CD8-positive, alpha-beta memory T cell (primary cell): ENCODE measurements at places on chromosomes 7 and 10. TPM values are rescaled to one million over a fixed set of nuclear protein-coding genes. Genes with fewer than 3 reads are reported as not detected.

PRLHR gene
- total RNA-seq, result not detected

DNA sequence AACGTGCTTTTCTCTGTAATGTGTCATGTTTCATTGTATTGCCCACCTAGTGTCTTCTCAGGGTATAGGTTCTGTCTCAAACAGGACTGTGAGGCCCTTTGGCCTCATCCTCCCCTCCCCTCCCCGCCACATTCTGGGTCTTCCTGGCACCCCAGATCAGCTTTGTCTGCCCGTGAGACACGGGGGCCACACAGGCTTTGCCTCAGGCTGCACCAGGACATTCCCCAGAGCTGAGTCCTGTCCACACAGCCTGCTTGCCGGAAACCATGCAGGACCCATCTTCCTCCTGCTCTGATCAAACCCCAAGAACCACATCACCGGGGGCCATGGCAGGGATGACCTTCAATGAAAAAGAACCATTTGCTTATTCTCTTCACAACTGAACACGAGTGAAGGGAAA lies 18.6 kb downstream of the MAT1A start:
- no peaks in the 10 kb centered on the region for H3K36me3 ChIP-seq
- H3K4me3 ChIP-seq, result no peak overlapping the region
- H3K27me3 ChIP-seq, result no peaks in the 10 kb centered on the region
- DNase-seq, result no peak
- no peak overlapping the region for H3K27ac ChIP-seq

GRCh38 chr10:30804478-30805055 lies 175.0 kb upstream of the LYZL2 start:
- no peaks in the 10 kb centered on the region for H3K36me3 ChIP-seq
- no peak for DNase-seq
- H3K4me3 ChIP-seq, result no peak overlapping the region
- no peaks in the 10 kb centered on the region for H3K4me1 ChIP-seq
- H3K27ac ChIP-seq, result no peak overlapping the region

DNA sequence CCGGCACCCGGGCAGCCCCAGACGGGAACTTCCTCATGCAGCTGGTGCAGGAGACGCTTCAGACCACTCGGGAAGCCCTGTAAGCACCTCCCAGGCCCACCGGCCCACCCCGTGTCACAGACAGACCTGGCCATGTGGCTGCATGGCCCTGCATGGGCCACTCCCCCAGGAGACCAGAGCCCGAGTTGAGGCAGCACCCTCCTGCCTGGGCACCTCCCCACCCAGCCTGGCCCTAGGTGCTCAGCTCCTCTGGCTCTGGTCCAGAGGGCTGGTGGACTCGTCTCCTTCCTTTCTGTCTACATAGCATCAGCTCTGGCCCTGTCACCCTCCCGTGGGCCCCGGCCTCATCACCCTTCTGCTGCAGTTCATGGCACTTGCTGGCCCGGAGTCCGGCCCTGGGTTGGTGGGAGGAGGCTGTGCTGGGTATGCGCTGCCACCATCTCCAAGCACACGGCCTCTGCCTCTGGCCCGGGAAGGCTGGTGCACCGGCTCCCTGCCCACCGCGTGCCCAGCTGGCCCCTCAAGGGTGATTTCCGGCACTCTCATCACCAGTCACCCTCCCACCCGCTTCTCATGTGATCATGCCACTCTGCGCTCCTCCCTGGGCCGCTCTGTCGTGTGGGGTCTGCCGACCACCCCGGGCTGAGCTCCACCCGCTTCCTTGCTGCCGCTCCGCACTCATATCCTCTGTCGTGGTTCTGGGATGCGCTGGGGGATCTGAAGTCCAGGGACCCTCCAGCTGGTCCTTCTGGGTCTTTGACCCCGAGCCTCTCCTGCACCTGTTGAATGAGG lies 53.1 kb upstream of the DPYSL4 start:
- no peaks in the 10 kb centered on the region for H3K4me1 ChIP-seq
- no peak overlapping the region for H3K4me3 ChIP-seq
- DNase-seq, result peak; percentile 38
- H3K27me3 ChIP-seq, result no peaks in the 10 kb centered on the region
- H3K36me3 ChIP-seq, result no peaks in the 10 kb centered on the region

DNA sequence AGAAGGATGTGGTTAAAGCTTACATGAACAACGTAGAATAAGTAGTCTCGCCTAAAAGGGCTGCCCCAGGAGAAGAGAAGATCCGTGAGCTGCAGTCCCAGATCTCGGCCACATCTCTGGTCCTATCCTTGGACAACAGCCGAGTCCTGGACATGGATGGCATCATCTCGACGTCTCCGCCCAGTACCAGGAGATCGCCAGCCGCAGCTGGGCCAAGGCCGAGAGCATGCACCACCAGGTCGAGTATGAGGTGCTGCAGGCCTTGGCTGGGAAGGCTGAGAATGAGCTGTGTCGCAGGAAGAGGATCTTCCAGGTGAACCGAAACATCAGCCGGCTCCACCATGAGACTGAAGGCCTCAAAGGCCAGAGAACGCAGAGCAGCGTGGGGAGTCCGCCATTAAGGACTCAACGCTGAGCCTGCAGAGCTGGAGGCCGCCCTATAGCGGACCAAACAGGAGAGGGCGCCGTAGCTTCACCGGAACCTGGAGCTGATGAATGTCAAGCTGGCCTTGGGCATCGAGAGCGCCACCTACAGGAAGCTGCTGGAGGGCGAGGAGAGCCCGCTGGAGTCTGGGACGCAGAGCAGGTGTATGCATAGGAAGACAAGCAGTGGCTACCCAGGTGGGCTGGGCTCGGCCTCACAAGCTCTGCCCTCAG lies 22.2 kb downstream of the LIPK start:
- no peak overlapping the region for H3K4me3 ChIP-seq
- H3K36me3 ChIP-seq, result no peaks in the 10 kb centered on the region
- H3K27ac ChIP-seq, result no peak overlapping the region
- no peaks in the 10 kb centered on the region for H3K27me3 ChIP-seq
- no peaks in the 10 kb centered on the region for H3K4me1 ChIP-seq
- DNase-seq, result no peak

DNA sequence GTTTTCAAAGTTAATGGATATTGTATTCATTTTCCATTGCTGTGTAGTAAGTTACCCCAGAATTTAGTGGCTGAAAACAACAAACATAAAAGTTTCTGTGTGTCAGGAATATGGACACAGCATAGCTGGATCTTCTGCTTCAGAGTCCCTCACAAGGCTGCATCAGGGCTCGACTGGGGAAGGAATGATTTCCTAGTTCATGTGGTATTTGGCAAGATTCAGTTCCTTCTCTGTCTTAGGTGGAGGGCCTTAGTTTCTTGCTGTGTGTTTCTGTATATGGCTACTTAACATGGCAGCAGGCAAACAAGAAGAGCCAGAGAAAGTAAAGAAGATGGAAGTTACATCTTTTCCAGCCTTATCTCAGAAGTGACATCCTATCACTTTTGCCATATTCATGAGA lies 51.1 kb downstream of the TPST1 start:
- DNase-seq, result no peak
- H3K4me1 ChIP-seq, result no peaks in the 10 kb centered on the region
- H3K4me3 ChIP-seq, result no peak overlapping the region
- H3K27ac ChIP-seq, result no peak overlapping the region
